ENCODE measurements at places on chromosomes 16 and 17.

DNA sequence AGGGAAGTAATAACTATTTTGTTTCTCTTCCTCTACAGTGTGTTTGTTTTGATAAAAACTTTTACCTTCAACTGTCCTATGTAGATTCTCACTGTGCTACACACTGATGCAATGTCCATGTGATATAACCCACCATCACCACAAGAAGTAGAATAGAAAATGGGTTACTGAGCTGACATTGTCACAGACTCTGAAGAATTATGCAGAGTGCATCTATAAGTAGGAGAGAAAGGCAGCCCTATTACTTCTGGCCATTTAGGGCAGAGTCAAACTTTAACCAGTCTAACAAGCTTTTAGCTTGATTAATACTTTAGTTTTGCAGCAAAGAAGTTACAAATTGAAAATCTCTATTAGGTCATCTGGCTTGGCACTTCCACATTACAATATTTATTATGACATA, 354.0 kb upstream of the CDH8 start:
- no peak for DNase-seq

DNA sequence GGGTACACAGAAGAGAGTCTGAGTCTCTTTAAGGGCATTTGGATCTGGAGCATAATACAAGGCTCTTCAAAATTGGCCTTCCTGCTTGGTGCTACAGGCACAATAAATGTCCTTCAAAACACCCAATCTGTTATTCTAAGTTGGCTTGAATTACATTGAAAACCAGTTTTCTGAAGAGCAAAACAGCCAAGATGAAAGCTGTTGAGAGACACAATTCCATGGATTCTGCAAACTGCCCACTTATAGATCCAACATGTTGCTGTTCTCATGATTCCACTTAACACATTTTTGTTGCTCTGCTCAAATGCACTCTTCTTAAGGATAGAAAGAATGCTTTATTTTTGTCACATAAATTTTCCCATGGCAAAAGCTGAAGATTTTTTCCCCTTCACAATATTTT, 525.9 kb upstream of the CDH8 start:
- no peak for DNase-seq

DNA sequence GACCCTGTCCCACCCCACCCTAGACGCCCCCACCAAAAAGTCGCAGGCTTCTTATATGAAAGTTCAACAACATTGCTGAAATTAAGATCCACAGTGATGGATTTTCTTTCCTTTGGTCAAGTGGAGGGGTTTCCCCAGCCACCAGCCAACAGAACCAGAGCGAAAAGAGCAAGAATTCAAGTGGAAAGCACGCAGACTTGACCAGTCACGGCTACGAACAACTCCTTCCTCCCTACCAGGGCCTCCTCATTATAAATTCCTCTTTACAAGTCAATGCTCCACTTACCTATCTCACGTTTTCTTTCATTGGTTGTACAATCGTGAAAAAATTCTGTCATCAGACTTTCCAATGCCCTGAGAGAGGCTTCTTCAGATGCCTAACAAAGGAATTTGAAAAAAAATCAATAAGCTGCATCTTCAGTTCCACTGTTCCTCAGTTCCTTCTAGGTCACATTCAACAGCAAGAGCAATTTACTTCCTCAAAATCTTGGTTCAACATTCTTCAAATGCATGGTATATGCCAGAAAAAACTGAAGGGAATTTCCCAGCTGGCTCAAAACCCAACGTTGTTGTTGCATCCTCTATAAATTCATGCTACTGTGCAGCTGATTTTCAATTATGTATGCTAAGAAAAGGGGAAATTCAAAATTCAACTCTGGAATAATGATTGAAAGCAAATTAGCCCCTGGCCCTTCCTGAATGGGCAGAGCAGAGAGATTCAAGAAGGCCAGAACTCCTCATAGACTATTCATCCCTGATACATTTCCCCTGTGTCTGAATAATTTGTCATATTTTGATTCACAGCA, 30.9 kb downstream of the XPO6 start:
- DNase-seq, result no peak

- no peak for DNase-seq
Observed at GRCh38 chr17:28748852-28749515, 5.2 kb downstream of the TRAF4 start.

DNA sequence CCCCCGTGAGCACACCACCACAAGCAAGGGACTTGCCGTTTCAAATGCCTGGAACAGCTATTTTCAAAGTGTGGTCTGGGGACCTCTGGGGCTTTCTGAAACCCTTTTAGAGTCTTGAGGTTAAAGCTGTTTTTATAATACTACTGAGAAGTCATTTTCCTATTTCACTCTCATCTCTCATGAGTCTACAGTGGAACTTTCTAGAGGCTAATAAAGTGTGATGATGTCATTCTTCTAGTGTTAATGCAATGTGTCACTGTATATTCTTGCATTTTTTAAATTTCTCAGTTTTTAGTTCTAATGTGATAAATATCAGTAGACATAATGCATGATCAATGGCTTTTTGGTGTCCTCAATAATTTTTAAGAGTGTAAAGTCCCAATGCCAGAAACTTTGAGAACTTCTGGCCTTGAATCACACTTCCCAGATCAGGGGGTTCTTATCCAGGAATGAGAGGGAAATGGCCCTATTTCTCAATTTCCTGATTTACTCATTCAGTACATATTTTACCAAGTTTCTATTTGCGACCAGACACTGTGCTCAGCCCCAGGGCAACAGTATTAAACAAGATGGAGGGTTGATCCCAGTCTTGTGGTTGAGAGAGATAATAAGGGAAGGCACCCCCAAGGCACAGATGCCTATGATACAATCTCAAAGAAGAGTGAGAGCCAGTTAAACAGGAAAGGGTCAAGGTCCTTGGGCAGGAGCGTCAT, 444.0 kb downstream of the HS3ST3B1 start:
- DNase-seq, result no peak

GRCh38 chr17:34886831-34887230, 74.4 kb downstream of the CCT6B start:
- DNase-seq, result no peak

GRCh38 chr16:81519301-81520150, 74.9 kb downstream of the CMIP start:
- no peak for DNase-seq

- no peak for DNase-seq
Observed at GRCh38 chr17:10931133-10931532, 93.2 kb upstream of the PIRT start.

GRCh38 chr16:59342669-59343068, 608.6 kb upstream of the GOT2 start:
- DNase-seq, result no peak

GRCh38 chr16:65936096-65936495, 430.4 kb upstream of the CDH5 start:
- no peak for DNase-seq

GRCh38 chr16:24801761-24802302, 43.9 kb upstream of the SLC5A11 start:
- no peak for DNase-seq

DNA sequence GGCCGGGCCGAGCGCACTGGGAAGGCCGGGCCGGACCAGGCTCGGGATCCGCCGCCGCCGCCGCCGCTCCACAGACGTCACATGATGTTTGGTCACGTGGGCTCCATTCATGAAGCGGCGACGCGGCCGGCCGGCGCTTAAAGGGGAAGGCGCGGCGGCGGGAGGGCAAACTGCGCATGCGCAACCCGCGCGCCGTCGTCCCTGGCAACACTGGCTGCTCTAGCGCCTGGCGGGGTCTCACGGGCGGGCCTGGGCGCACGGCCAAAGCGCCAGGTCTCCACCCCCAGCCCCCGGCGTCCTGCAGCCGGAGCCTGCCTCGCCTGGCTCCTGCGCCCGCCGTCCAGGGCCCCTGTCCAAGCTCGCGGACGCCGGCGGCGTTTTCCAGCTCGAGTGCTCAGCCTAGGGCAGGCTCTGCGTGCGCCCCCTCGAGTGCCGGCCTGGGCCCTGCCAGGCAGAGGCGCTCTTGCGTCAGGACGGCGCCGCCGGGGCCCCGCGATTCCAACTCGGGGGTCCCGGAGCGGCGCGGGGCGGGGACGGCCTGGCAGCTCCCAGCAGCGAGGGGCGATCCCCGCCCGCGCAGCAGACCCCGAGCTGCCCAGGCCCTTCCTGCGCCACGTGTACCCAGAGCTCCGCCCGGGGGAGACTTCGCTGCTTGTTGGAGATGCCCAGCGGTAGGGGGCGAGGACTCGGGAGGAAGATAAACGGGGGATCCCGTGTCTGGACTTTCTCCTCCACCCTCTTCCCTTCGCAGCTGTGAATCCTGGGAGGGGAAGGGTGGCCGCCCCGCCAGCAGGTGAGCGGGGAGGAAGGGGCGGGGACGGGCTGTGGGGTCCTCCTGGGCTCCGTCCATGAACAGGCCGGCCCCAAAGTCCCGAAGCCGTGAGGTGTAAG, at the start of gene MAFG:
Gene MAFG, minus strand, starts transcription at position 83 of the 891 bp plus-strand sequence. CDS start 4,550 bp downstream, outside the sequence.
- peak; percentile 88 for DNase-seq

DNA sequence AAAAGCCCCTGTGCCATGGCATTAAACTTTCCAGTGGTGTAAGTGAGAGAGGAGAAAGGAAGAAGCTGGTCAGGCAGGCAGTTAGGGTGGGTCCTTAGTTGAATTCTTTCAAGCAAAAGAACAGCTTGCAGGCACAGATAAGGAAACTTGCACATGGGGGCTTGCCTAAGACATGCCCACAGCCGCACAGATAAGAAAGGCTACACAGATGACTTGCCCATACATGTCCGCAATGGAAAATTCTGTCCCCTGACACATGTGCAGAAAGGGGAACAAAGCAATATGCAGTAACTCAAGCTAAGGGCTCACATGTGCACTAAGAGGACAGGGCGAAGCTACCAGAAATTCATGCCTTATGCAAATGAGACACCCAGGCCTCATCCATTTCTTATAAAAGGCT, 69.9 kb downstream of the GSG1L start:
- no peak for DNase-seq

DNA sequence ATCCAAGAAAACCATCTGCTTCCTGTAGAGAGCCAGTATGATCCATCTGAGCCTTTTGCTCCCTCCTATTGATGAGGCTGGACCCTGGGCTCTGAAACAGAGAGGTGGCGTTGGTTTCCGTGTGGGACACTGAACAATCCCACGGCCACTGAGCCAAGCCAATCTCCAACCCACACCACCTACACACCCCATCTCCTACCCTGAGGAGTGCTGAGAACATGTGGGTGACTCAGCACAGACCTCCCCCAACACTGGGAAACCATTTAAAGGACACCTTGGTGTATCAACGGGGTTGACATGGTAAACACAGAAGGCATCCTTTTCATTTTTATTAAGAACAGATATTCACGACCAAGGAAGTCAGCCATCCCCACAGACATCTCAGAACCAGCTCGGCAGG, 332.1 kb downstream of the SLC39A11 start:
- no peak for DNase-seq

GRCh38 chr16:14087590-14088154, 16.6 kb downstream of the MRTFB start:
- DNase-seq, result no peak

GRCh38 chr17:81959362-81960129, 1.4 kb downstream of the NOTUM start:
- DNase-seq, result peak; percentile 67

GRCh38 chr17:44522883-44523671, 19.9 kb upstream of the GPATCH8 start:
- peak; percentile 53 for DNase-seq

DNA sequence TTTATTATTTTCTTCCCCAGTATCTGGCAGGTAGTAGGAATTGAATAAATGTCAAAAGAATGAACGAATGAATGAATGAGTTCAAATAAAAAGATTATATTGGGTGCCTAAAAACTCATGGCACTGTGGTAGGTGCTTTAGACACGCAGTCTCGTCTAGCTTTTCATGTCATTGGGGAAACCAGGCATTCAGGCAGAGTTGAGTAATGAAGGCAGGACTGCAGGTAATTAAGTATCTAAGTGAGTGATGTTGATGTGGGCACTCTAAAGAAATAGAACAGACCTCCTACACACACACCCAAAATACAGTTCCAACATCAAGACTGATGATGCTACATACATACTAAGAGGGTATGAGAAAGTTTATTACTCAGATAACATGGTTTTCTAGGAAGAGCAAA, 96.6 kb downstream of the ZNF18 start:
- DNase-seq, result no peak

GRCh38 chr16:89902980-89903379, 15.7 kb upstream of the MC1R start:
- DNase-seq, result no peak

DNA sequence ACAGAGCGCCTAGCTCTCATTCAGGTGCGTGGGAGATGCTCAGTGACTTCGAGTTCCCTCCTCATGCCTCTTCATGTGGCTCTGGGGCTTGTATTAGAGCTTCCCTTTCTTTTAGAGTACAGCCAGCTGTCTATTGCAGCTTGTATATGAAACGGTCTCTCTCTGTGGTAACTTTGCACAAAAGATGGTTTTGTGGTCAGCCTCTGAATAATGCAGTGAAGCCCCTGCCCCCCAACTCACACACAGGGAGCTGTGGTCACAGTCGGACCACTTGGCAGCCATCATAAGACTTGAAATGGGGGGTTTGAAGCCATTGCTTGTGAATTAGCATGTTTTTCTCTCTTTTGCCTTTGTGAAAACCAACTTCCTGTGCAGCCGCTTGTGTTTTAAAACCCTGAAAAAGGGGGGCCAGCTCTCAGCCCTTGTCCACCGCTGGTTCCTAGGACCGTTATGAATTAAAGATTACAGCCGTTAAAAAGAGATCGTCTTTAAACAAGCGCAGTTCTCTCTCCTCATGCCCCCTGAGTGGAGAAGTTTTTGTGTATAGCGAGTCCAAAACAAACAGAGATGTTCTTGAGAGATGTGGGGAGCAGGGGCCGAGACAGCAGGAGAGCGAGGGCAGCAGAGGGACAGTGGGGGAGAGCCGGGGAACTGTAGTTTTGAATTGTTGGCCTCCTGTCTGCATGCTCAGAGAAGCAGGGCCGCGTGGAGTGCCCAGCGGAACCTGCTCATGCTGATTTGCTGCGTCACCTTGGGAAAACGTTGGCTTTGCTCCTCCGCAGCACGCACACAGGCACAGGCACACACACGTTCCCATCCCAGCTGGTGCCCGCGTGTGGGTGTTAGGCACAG, 199.0 kb downstream of the MSI2 start:
- no peak for DNase-seq

GRCh38 chr16:69087161-69087581, 18.3 kb upstream of the HAS3 start:
- DNase-seq, result no peak

DNA sequence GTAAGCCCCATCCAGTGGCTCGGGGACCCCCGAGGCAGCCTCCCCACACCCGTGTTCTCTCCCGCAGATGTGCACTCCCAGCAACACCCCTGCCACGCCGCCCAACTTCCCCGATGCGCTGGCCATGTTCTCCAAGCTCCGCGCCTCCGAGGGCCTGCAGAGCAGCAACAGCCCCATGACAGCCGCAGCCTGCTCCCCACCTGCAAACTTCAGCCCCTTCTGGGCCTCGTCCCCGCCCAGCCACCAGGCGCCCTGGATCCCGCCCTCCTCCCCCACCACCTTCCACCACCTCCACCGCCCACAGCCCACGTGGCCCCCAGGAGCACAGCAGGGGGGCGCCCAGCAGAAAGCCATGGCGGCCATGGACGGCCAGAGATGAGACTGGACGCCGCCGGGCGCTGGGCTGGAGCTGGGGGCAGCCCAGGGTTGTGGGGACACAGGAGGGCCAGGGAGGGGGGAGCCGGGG, 5.0 kb downstream of the UBALD2 start:
- no peak for DNase-seq

All from CD4-positive, alpha-beta T cell (primary cell).